ENCODE measurements at places on chromosomes 4 and X.
A peak's percentile ranks its signal among the peaks of the same experiment; 100 is the strongest.

- peak; percentile 1 for DNase-seq
These were observed 66.1 kb downstream of the DNAAF6 start for GRCh38 chrX:107272431-107272921.

GRCh38 chr4:172497321-172497720, 671.3 kb upstream of the GALNT7 start:
- DNase-seq: no peak

DNA sequence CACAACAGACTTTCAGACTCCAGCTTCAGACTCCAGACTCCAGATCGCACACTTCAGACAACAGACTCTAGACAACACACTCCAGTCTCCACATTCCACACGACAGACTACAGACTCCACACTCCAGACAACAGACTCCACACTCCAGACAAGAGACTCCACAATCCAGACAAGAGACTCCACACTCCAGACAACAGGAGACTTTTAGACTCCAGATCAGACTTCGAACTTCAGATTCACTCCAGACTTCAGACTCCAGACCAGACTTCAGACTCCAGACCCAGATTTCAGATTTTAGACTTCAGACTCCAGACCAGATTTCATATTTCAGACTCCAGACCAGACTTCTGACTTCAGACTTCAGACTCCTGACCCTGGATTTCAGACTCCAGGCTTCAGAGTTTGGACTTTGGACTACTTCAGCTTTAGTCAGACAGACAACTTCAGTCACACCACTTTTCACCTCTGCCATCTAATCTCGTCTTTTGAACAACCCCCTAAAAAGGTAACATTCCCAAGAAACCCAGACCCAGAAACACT, 29.0 kb upstream of the TLR2 start:
- DNase-seq: no peak

- peak; percentile 53 for DNase-seq
These were observed 236.1 kb downstream of the MGST2 start for GRCh38 chr4:139901531-139902320.

Measured in fibroblast of skin of right biceps (primary cell).